Lung microvascular endothelial cell (primary cell): ENCODE measurements at places on chromosomes 12 and 14. TPM values are rescaled to one million over a fixed set of nuclear protein-coding genes. Genes with fewer than 3 reads are reported as not detected.

The EP400 gene
- total RNA-seq, result 5.7 and 6.7 TPM in 2 replicates

The SLC22A17 gene
- total RNA-seq, result 0.22 and 0.60 TPM in 2 replicates

The PAPLN gene
- 16.3 and 48.4 TPM in 2 replicates for total RNA-seq

The JPH4 gene
- not detected in 2 replicates for total RNA-seq

The BCL11B gene
- total RNA-seq, result under 0.01 TPM in 2 replicates

The DHH gene
- total RNA-seq, result 0.20 and 0.65 TPM in 2 replicates

The E2F7 gene
- total RNA-seq, result 2.8 and 7.0 TPM in 2 replicates

The DDX23 gene
- 50.8 and 72.4 TPM in 2 replicates for total RNA-seq

The C1R gene
- 0.40 and 0.87 TPM in 2 replicates for total RNA-seq

The P2RX7 gene
- 3.1 and 7.1 TPM in 2 replicates for total RNA-seq

The TMTC1 gene
- total RNA-seq, result 1.7 and 6.9 TPM in 2 replicates

The NDUFB1 gene
- 318 and 327 TPM in 2 replicates for total RNA-seq

The FSCB gene
- not detected in 2 replicates for total RNA-seq

The RPGRIP1 gene
- 0.20 and 0.22 TPM in 2 replicates for total RNA-seq

The BEST3 gene
- total RNA-seq, result under 0.01 and 0.60 TPM in 2 replicates

The RGS6 gene
- total RNA-seq, result not detected in 2 replicates

The INHBE gene
- not detected in 2 replicates for total RNA-seq

The AKAP3 gene
- 0.20 and 1.3 TPM in 2 replicates for total RNA-seq

The RERGL gene
- total RNA-seq, result not detected in 2 replicates

The ART4 gene
- 62.5 and 121 TPM in 2 replicates for total RNA-seq

The CCDC85C gene
- 1.6 and 2.8 TPM in 2 replicates for total RNA-seq

The EML5 gene
- total RNA-seq, result under 0.01 TPM in 2 replicates

The GRIP1 gene
- 0.20 TPM in 1 of 2 replicates, not detected in the other for total RNA-seq

The KERA gene
- not detected in 2 replicates for total RNA-seq

The CLEC1A gene
- 12.5 and 14.4 TPM in 2 replicates for total RNA-seq

The HOXC6 gene
- total RNA-seq, result not detected in 2 replicates

The MIPOL1 gene
- total RNA-seq, result 6.1 and 6.9 TPM in 2 replicates

The TROAP gene
- total RNA-seq, result 1.6 and 8.9 TPM in 2 replicates

The TAS2R42 gene
- not detected in 2 replicates for total RNA-seq

The ANKS1B gene
- 0.20 and 0.22 TPM in 2 replicates for total RNA-seq

The BIN2 gene
- total RNA-seq, result not detected in 2 replicates

The BHLHE41 gene
- under 0.01 TPM in 2 replicates for total RNA-seq

The RPL10L gene
- total RNA-seq, result not detected in 2 replicates

The SMCO2 gene
- 0.20 and 0.22 TPM in 2 replicates for total RNA-seq

The ZNF891 gene
- 0.22 and 0.60 TPM in 2 replicates for total RNA-seq

The ZFHX2 gene
- under 0.01 and 0.22 TPM in 2 replicates for total RNA-seq

The SLC4A8 gene
- total RNA-seq, result 0.60 and 1.1 TPM in 2 replicates

The TMEM116 gene
- 2.0 and 3.4 TPM in 2 replicates for total RNA-seq
